ENCODE measurements at places on chromosomes 16 and 17. TPM values are rescaled to one million over a fixed set of nuclear protein-coding genes. Genes with fewer than 3 reads are reported as not detected.

The CCL4L2 gene
- total RNA-seq = 52.2 TPM

GRCh38 chr16:84794626-84795025, 25.2 kb upstream of the CRISPLD2 start:
- H3K27me3 ChIP-seq = no peaks in the 10 kb centered on the region
- no peaks in the 10 kb centered on the region for H3K36me3 ChIP-seq
- no peak overlapping the region for H3K27ac ChIP-seq
- peaks cover 2% of the 10 kb centered on the region for H3K4me1 ChIP-seq

DNA sequence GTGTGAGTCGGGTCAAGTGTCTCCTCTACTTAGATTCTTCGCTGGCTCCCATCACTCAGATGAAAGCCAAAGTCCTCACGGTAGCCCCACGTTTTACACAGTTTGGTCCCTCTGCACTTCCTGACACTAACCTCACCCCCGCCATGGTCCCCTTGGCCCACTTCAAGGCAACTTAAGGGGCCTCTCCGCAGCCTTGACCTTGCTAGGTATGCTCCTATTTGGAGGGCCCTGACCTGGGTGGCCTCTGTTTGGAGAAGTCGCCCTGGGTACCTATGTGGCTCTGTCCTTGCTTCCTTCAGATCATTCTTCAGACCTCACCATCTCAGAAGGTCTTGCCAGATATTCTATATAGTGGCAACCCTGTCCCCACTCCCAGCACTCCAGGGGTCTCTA, 110.2 kb downstream of the SOCS1 start:
- no peak overlapping the region for H3K4me3 ChIP-seq
- H3K4me1 ChIP-seq = peaks cover 14% of the 10 kb centered on the region
- no peaks in the 10 kb centered on the region for H3K27me3 ChIP-seq
- DNase-seq = no peak
- H3K27ac ChIP-seq = no peak overlapping the region

GRCh38 chr16:53829186-53829747, 125.3 kb downstream of the FTO start:
- H3K27me3 ChIP-seq = no peaks in the 10 kb centered on the region
- no peak overlapping the region for H3K4me3 ChIP-seq
- peaks cover 12% of the 10 kb centered on the region for H3K36me3 ChIP-seq
- DNase-seq = no peak

The CEP20 gene
- 24.7 TPM for total RNA-seq

- peak within 1 kb of the TSS; percentile 56 for H3K4me3 ChIP-seq
- peak; percentile 96 for DNase-seq
- peaks cover 3% of the 10 kb centered on the region for H3K4me1 ChIP-seq
- H3K27ac ChIP-seq = peak within 1 kb of the TSS; percentile 63
Measured at GRCh38 chr16:65121870-65122723, at the start of gene CDH11. Gene CDH11 (minus strand): TSS chr16:65122063. CDS start chr16:65004869, 117,194 bp downstream.

DNA sequence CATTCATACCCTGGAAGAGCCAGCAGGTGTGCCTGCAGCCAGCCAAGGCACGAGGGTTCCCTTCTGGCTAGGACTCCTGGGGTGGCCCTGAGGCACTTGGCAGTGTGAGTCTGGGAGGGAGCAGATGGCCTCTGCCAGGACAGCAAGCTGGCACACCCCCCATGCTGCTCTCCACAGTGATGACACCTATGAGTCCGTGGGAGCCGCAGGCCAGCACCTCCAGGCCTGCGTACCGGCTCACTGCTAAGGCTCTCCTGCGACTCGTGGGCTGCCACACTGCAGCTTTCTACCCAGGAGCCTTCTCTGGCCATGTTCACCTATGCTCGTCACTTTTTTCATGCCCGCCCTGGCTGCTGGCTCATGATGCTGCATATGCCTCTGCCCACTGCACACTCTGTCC, 68.1 kb downstream of the NDEL1 start:
- H3K27me3 ChIP-seq = no peaks in the 10 kb centered on the region
- H3K4me3 ChIP-seq = no peak overlapping the region
- H3K27ac ChIP-seq = no peak overlapping the region
- no peaks in the 10 kb centered on the region for H3K4me1 ChIP-seq
- peaks cover 7% of the 10 kb centered on the region for H3K36me3 ChIP-seq

The ALDOC gene
- 40.3 TPM for total RNA-seq

The OTOP3 gene
- total RNA-seq = not detected

The PERCC1 gene
- 0.57 TPM for total RNA-seq

The TMC6 gene
- total RNA-seq = 75.7 TPM

- H3K27ac ChIP-seq = no peak overlapping the region
- no peak overlapping the region for H3K4me3 ChIP-seq
- no peaks in the 10 kb centered on the region for H3K4me1 ChIP-seq
- DNase-seq = no peak
- H3K27me3 ChIP-seq = no peaks in the 10 kb centered on the region
- no peaks in the 10 kb centered on the region for H3K36me3 ChIP-seq
Measured at GRCh38 chr16:20241321-20241720, 86.0 kb downstream of the GP2 start.

GRCh38 chr16:28596840-28597691, at the start of gene SULT1A2:
Gene SULT1A2 (minus strand): TSS chr16:28597050. CDS start chr16:28595930, 1,120 bp downstream.
- H3K27me3 ChIP-seq = no peaks in the 10 kb centered on the region
- no peaks in the 10 kb centered on the region for H3K36me3 ChIP-seq
- H3K4me3 ChIP-seq = peak within 1 kb of the TSS; percentile 14
- peak within 1 kb of the TSS; percentile 58 for H3K27ac ChIP-seq

GRCh38 chr16:85564277-85565051, 48.7 kb upstream of the GSE1 start:
- no peaks in the 10 kb centered on the region for H3K36me3 ChIP-seq
- no peak for DNase-seq
- no peak overlapping the region for H3K27ac ChIP-seq
- no peak overlapping the region for H3K4me3 ChIP-seq
- peaks cover 53% of the 10 kb centered on the region for H3K4me1 ChIP-seq
- H3K27me3 ChIP-seq = no peaks in the 10 kb centered on the region

The CHAD gene
- 0.37 TPM for total RNA-seq

DNA sequence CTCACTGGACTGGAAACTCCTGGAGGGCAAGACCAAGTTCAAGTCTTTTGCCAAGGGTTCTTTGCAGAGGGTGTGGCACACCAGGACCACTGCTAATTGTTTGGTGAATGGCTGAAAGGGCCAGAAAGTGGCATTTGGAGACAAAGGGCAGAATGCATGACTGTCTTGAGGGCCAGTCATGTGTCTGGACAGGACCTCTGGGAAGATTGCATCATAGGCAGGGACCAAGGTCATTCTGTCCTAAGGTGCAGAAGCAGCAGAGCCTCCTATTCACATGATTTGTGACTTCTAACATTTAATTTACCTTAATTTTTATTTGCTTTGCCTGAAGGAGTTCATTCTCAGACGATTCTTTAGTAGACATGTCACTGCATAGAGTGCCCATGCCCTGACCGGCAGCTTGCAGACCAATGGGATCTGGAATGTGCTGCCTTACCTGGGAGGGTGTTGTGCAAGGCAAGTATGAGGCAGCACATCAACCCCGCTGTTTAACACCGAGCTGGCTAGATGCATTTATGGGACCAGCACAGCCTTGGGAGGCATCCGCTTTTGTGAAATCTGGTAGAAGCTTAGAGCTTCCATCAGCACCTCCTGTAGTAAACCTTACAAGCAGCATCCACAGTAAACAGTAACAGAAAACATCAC, 62.3 kb upstream of the MAF start:
- no peaks in the 10 kb centered on the region for H3K4me1 ChIP-seq
- H3K27ac ChIP-seq = no peak overlapping the region
- H3K27me3 ChIP-seq = no peaks in the 10 kb centered on the region
- no peaks in the 10 kb centered on the region for H3K36me3 ChIP-seq
- H3K4me3 ChIP-seq = no peak overlapping the region

DNA sequence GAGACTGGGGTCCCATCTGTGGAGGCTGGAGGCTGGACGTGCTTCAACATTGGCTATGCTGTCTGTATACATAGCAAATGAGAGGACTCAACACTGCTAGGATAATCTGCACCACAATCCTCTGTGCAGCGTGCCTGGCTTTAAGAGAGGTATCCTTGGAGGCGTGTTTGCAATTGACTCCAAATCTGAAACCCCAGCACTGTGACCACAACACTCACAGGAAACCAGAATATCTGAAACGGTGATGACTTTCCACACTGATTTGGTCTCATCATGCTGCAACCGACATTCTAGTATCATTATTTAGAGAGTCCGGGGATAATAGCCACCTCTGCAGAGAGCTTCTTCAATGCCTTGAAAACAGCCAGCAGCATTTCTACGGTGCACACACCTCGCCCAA, 35.1 kb downstream of the TLE7 start:
- peaks cover 3% of the 10 kb centered on the region for H3K27me3 ChIP-seq
- H3K27ac ChIP-seq = no peak overlapping the region
- H3K4me3 ChIP-seq = no peak overlapping the region
- H3K36me3 ChIP-seq = no peaks in the 10 kb centered on the region
- H3K4me1 ChIP-seq = no peaks in the 10 kb centered on the region
- DNase-seq = no peak

DNA sequence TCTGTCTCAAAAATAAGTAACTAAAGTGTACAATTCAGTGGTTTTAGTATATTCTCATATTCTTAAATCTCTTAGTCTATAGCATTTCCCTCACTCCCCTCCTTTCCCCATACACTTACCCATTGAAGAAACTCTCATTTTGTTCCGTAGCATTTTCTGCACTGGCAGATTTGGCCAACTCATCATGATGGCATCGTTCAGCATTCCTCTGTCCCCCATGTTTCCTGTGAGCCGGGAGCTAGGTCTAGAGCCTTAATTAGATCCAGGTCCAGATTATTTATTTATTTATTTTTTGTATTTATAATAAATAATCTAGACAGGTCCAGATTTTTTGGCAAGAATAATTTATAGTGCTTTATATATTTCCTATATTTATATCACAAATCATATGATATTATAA, 31.0 kb downstream of the HEATR3 start:
- no peaks in the 10 kb centered on the region for H3K27me3 ChIP-seq
- H3K36me3 ChIP-seq = peaks cover 7% of the 10 kb centered on the region
- no peak overlapping the region for H3K4me3 ChIP-seq
- H3K27ac ChIP-seq = no peak overlapping the region
- H3K4me1 ChIP-seq = no peaks in the 10 kb centered on the region

The KRT27 gene
- 0.71 TPM for total RNA-seq

The ST6GALNAC2 gene
- total RNA-seq = 38.0 TPM

DNA sequence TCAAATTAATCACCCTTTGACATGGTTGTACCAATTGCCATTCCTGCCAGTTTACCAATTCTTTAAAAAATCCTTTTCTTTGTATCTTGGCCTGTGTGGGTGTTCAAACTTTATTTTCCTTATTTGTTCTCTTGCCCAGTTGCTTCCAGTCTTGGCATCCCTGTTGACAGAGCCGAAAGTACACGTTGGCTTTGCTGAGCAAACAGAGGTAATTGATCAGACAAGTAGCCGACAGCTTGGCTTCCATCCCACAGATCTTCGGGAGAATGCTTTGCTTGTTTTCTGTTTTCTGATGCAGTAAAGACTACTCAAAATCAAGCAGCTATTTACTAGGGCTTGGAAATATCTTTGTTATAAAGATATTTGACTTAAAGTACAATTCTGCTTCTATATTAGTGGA, 506.8 kb upstream of the SALL1 start:
- H3K4me1 ChIP-seq = no peaks in the 10 kb centered on the region
- H3K36me3 ChIP-seq = no peaks in the 10 kb centered on the region
- H3K4me3 ChIP-seq = no peak overlapping the region
- H3K27me3 ChIP-seq = peaks cover 6% of the 10 kb centered on the region
- no peak overlapping the region for H3K27ac ChIP-seq
- DNase-seq = no peak

- DNase-seq = peak; percentile 72
- no peaks in the 10 kb centered on the region for H3K36me3 ChIP-seq
- H3K4me1 ChIP-seq = no peaks in the 10 kb centered on the region
- no peak overlapping the region for H3K4me3 ChIP-seq
- no peaks in the 10 kb centered on the region for H3K27me3 ChIP-seq
Measured at GRCh38 chr17:43846221-43846712, 709 bp upstream of the CD300LG start.

The TBX21 gene
- 0.77 TPM for total RNA-seq

The GTF3C1 gene
- 84.0 TPM for total RNA-seq

- H3K4me3 ChIP-seq = no peak overlapping the region
- H3K27ac ChIP-seq = no peak overlapping the region
- peak; percentile 74 for DNase-seq
- no peaks in the 10 kb centered on the region for H3K36me3 ChIP-seq
Measured at GRCh38 chr17:46894476-46895151, 28.3 kb upstream of the GOSR2 start.

DNA sequence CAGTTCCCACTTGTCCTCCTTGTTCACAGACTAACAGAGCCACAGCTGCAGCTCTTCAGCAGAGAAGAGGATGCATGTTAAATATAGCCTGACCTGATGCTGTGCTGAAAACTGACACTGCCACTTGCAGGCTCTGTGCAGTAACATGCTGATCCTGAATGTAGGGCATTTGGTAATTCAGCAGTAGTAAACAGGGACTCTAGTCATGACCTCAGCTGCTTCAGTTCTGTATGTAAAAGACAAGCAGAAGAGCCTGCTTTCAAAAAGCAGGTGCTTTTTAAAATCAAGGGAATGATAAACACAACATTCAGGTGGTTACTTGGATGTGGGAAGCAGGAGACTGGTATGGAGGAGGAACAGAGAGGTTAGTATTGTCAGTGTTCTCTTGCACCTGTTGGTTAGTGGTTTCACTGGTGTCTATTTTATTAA, 33.8 kb downstream of the ESRP2 start:
- no peaks in the 10 kb centered on the region for H3K27me3 ChIP-seq
- no peaks in the 10 kb centered on the region for H3K36me3 ChIP-seq

The SPIRE2 gene
- total RNA-seq = 12.0 TPM
